T-helper 2 cell (primary cell): ENCODE measurements at places on chromosomes 11 and 22.

DNA sequence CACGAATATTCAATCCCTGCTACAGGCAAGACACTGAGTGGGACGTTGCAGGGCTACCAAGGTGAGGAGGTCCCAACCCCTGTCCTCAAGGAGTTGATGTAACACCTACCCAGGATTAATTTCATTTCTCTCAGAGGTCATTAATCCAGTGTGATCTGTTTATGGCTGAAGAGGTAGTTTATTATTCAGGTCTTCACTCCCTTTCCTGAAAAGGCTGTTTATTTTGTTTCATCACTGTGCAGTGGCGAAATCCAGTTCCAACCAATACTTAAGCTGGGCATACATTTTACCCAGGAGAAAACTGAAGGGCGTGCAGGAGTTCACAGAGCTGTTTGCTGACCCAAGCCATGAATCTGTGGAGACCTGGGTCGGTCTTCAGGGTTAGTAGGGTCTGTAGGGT, 2.7 kb upstream of the PTPRJ start:
- no peak for DNase-seq

GRCh38 chr22:50717709-50718351, 20.2 kb upstream of the ACR start:
- no peak for DNase-seq

DNA sequence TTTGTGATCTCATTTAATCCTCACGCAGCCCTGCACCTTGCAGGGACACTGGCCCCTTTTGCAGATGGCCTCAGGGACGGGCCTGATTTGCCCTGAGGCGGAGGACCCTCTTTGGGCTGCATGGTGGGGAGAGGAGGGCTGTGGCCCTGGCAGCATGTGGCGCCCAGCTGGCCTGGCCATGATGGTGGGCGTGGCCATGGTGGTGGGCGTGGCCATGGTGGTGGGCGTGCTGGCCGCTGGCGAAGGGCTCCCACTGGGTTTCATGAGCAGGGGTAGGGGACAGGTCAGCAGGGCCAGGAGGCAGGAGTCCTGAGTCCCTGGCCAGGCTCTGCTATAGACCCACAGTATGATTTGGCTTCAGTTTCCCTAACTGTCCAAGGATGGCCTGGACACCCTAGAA, 13.1 kb downstream of the WNT11 start:
- no peak for DNase-seq

GRCh38 chr11:57251491-57252104, 14.5 kb upstream of the APLNR start:
- DNase-seq: no peak

- no peak for DNase-seq
These were observed 255.6 kb upstream of the CADM1 start for GRCh38 chr11:115759622-115760460.

DNA sequence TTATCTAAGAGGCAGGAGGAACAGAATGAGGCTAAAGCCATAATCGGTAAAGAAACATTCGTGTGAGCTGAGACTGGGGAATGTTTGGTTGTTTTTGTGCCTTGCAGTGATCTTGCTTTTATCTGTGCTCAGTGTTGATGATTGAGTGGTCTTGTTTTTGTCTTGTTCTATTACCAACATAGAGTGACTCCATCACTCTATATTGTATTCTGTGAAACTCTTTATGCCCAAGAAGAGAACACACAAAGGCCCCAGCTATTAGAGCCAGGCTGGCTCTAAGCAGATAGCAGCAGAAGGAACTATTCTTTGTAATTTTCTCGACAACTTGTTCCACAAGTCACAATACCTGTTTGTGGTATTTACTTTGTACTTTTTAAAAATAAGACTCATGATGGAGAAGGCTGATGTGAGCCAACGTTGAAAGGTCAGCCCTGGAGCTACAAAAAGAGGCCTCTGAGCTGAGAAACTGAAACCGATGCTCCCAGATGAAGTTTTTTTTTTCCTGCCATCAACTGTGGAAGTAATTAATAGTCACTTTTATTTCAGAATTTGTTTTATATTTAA, 68.4 kb downstream of the LARGE1 start:
- DNase-seq: no peak

GRCh38 chr11:1419811-1420210, 30.1 kb downstream of the BRSK2 start:
- DNase-seq: no peak

DNA sequence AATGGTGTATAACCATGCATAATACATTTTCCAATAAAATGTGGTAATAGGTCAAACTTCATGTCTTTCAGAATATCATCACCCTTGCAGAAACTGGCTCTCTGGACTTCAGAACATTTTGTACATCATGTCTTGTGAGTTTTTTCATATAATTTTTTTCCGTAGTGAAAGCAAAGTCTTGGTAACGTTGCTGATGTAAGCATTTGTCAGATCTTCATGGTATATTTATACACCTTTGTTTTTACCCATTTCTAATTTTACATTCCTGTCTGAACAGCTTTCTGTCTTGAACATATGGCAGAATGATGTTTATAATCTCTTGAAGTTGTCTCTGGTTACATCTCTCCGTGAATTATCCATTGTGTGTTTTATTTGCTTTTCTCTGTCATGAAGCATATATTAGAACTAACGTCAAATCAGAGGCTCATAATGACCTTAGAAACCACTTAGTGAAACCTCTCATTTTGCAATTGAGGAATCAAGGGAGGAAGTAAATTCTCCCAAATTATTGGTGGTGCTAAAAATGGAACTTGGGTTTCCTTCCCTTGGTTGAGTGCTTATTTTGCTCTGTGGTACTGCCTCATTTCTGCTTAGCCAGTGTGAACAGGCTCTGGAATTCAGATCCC, 37.4 kb downstream of the CSRP3 start:
- DNase-seq: no peak

- no peak for DNase-seq
These were observed 17.2 kb upstream of the TAB1 start for GRCh38 chr22:39382410-39382809.

- no peak for DNase-seq
These were observed 712 bp upstream of the SLC2A11 start for GRCh38 chr22:23856721-23857605.

DNA sequence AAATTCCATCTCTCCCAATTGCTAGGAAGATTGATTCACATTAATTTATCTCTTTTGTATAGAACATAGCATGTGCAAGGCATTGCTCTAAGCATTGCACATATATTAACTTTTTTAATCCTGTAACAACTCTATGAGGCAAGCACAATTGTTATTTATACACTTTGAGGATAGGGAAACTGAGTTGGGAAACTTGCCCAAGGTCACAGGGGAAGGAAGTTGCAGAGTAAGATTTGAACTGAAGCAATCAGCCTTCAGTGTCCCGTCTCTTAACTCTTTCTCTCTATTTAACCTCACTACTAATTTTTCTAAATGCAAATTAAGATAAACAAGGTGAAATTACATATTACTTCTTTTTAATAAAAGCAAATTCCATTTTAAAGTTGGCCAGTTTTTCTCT, 22.2 kb downstream of the OR56B4 start:
- no peak for DNase-seq

GRCh38 chr11:39365809-39366436, 2093.5 kb downstream of the LRRC4C start:
- DNase-seq: no peak

DNA sequence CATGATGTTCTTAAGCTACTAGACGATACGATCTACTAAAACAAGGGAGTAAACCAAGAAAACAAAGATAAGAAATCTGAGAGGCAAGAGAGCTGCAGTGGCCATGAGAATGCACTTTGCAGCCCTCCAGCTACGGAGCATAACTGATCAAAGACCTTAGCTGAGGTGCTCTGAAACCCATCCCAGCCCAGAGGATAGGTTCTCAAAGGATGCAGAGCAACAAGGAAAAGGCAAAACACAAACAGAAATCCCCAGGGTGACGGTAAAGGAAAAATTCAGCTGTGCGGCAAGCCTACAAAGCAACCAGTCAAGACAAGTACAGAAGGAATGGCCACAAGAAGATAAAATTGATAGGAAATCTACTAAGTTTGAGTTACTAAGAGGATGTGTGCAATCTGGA, 32.5 kb upstream of the CFAP300 start:
- DNase-seq: no peak

- no peak for DNase-seq
These were observed 1293.9 kb downstream of the JRKL start for GRCh38 chr11:97683733-97684132.

DNA sequence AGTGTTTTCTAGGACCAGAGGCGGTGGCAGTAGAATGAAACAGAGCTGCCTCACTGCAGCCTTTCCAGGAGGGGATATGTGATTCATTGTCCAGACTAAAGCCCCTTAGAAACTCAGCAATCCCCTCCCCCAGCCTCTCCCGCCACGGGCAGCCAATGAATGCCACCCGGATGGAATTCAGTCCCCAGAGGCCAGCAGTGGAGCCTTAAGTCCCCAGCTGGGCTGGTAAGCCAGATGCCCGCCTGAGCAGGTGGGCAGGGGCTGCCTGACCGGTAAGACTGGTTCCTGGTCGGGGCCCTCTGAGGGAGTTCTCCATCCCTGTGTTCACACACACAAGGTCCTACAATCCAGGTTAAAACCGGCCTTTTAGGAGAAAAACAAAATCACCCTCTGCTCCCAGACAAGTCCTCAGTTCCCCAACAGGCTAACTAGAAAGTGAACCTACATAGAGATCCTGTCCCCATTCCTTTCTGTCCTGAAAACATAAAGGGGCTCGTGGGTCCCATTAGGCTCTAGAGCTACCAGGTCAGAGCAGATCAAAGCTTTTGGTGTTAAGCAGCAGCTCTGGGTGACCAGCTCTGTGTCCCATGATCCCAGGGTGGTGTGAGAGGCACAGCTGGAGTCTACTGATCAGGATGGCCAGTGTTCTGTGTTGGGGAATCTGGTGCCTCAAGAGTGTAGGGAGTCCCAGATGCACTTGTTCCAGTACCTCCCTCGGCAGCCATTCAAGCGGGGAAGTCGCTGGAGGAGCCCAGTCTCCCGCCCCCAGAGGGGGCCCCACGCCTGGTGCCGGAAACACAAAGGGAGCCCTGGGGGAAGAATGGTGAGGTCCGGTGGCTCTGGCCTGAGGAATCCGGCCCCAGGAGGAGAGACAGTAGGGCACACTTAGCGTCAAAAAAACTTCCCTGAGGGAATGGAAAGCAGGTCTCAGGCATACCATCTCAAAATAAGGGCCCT, 2.6 kb downstream of the PATZ1 start:
- DNase-seq: no peak

GRCh38 chr11:9095421-9095820, 4.0 kb upstream of the SCUBE2 start:
- no peak for DNase-seq

DNA sequence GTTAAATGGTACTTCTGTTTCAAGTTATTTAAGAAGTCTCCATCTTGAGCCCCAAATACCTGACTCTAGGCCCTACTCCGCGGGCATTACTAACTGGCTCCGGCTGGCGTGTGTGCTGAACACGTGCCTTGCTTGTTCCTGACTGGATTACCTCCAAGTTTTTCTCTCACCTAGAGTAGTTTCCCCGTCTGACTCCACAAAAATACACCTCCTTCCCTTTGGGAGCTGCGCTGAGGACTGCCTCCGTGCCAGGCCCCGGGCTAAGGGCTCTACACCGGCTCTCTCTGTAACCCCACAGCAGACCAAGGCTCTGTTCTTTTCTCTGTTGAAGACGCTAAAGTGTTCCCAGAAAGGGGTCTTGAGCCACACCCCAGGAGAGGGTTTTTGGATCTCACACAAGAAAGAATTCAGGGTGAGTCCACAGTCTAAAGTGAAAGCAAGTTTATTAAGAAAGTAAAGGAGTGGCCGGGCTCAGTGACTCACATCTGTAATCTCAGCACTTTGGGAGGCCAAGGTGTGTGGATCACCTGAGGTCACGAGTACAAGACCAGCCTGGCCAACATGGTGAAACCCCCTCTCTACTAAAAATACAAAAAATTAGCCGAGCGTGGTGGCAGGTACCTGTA, 61.8 kb downstream of the ANO1 start:
- DNase-seq: no peak

- no peak for DNase-seq
These were observed 153.0 kb downstream of the LRRC4C start for GRCh38 chr11:41306431-41306830.

GRCh38 chr11:105260976-105261375, 121.4 kb upstream of the CARD18 start:
- DNase-seq: no peak

DNA sequence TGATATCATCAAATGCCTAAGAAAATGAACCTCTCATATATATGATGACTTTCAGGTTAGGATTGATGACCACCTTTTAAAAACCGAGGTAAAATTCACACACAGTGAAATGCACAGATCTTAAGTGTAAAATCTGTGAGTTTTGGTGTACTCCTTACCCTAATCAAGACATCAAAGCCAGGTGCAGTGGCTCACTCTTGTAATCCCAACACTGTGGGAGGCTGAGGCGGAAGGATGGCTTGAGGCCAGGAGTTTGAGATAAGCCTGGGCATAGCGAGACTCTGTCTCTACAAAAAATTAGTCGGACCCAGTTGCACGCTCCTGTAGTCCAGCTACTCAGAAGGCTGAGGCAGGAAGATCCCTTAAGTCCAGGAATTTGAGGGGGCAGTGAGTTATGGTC, 140.4 kb downstream of the UVRAG start:
- DNase-seq: no peak

DNA sequence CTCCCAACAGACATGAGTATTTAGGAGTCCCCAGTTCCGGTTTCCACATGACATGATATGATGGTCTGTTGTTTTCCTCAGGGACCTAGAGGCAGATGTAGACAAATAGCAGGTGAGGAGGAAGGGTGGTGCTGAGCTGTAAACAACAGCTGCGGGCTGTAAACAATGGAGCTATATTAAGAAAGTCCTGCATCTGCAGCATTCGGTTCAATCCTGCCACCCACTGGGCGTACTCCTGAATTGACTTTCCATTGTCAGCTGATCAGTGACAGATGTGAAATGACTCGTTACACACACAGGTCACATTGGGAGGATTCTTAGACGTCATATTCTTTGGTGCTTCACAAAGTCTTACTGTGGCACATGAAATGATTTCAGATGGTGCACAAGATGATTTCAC, 26.8 kb upstream of the RAG1 start:
- no peak for DNase-seq

- no peak for DNase-seq
These were observed 12.3 kb upstream of the MPEG1 start for GRCh38 chr11:59225017-59225416.

- no peak for DNase-seq
These were observed 7.5 kb upstream of the CTSD start for GRCh38 chr11:1771273-1771672.

DNA sequence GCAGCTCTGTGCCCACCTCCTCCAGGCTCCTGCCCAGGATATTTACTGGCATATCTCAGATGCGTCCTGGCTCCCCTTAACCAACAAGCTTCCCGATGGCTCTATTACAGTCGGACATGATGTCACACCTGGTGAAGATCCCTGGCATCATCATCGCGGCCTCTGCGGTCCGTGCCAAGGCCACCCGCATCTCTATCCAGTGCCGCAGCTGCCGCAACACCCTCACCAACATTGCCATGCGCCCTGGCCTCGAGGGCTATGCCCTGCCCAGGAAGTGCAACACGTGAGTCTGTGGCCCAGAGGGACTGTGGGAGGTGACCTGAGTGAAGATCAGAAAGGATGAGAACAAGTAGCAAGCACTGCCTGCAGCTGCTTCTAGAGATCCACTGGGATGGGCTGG, 6.5 kb downstream of the MCM5 start:
- DNase-seq: no peak
